ENCODE measurements at places on chromosomes 3 and 15.

- peak; percentile 79 for DNase-seq
Measured at GRCh38 chr3:14371573-14372474, 30.6 kb upstream of the SLC6A6 start.

GRCh38 chr3:109346770-109347295, 9.5 kb upstream of the DPPA4 start:
- DNase-seq: no peak

GRCh38 chr15:89087161-89087829, 961 bp upstream of the ABHD2 start:
- no peak for DNase-seq

DNA sequence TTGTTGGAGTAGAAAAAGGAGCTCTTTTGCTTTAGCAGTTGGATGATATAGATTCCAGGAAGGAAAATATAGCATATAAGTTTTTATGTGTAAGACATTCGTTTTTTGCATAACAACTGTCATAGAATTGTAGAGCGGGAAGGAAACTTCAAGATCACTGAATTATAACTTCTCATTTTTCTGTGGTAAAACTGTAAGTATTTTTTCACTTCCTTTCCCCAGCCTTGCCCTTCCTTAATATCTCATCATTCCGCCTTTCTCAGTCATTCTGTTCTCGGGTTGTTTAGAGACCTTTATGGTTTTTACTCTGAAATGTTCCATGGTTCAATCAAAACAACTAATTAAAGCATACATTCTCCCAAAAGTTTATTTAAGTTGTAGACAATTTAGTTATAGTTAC, 1.1 kb downstream of the EAF2 start:
- no peak for DNase-seq

GRCh38 chr15:65048241-65048640, 3.1 kb downstream of the SLC51B start:
- DNase-seq: no peak

GRCh38 chr15:65916664-65917406, 47.5 kb downstream of the RAB11A start:
- DNase-seq: peak; percentile 88

DNA sequence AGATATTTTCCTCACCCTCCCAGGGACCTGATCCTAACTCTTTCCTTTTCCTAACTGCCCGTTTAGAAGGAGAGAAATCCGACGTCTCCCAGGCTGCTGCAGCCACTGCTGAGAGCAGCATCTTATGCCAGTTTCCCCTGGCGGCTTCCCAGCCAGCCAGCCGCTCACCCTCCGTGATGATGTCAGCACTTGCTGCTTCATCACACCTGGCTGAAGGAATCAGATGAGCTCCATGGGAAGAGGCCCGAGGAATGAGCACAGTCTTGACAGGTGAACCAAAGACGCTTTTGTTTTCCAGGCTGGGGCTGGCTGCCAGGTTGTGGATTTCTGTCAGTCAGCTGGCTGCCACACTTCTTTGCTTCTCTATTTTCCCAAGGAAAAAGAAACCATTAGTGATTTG, 445.1 kb upstream of the RBMS3 start:
- no peak for DNase-seq

DNA sequence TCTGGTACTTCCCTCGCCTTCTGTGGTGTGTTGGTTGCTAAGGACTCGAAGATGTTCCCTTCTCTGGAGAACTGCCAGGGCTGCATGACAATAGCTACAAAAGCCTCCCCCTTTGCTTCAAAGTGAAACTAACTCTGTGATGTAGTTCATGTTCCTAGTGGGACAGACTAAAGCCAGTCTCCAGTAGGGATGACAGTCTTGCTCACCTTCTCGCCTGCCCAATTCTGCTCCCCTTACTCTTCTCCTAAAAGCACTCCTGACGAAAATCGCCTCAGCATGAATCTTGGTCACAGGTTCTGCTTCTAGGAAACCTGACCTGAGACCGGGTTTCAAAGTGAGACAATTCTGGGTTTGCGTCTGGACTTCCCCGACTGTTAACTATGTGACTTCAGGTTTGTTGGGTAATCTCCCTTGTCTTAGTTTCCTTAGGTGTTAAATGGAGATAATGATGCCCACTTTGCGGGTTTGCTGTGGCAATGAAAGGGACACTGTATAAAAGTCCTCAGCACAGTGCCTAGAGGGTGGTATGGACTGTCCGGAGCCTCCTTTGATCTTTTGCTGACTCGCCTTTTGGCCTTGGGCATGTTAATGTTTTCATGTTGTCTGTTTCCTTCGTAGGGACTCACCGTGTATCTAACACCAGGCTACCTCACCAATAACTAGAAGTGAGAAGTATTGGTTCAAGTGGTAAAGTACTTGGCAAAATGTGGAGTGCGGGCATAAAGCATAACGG, 24.9 kb upstream of the THRB start:
- peak; percentile 64 for DNase-seq

DNA sequence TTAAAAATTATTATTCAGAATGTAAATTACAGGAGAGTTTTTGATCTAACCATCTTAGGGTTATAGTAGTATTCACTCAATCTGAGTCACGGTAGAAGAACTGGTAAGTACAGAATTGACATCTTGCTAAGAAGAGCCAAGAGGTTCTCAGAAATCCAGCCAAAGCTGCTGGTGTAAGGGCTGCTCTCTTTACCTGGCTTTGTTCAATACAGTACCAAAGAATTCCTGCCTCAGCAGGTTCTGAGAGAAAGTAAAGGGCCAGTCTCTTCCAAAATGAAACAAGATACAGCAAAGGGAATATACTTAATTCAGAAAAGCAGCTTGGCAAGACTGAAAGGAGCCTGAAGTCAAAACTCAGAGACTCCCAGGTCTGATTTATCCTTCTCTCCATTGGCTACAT, 193.1 kb downstream of the TNIK start:
- no peak for DNase-seq

Measured in AG08395 (cell line).